CD4-positive, alpha-beta T cell (primary cell): ENCODE measurements at places on chromosomes 5 and 9.
A peak's percentile ranks its signal among the peaks of the same experiment; 100 is the strongest.

DNA sequence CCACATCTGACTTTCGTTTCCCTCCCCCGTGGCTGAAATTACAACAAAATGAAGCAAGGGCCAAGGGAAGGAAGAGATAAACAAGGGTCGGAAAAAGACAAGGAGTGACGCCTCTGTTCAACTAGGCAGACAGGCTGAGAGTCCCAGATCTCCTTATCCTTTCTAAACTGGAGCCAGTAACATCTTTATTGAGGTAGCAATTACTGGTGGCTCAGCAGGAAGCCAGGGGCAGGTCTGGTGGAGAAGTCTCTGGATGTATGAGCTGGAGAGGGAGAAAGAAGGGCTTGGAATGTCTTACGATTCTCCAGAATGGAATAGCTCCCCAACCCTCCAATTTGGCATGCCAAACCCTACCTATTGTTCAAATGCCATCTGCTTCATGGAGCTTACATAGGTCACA lies 190.8 kb upstream of the BRINP1 start:
- H3K36me3 ChIP-seq = no peaks in the 10 kb centered on the region
- H3K4me3 ChIP-seq = no peak overlapping the region
- no peak overlapping the region for H3K27ac ChIP-seq
- no peak for DNase-seq
- H3K27me3 ChIP-seq = peaks cover 6% of the 10 kb centered on the region

DNA sequence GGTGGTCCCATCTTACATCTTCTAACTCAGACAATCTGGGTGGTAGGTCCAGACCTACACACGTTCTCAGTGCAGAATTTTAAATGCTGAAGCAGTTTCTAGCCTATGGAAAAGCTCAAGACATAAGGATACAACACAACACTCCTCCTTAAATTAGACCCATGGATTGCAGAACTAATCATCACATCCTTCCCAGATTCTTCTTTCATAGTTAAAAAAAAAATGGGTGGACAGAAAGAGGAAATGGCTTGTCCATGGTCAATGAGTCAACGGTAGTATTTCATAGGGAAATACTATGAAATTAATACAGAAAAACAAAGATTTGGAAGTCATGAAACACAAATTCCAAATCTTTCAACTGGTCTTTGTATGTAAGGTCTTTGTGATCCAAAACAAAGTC lies 106.9 kb downstream of the PAPPA start:
- H3K36me3 ChIP-seq = no peaks in the 10 kb centered on the region
- H3K27ac ChIP-seq = no peak overlapping the region
- H3K4me3 ChIP-seq = no peak overlapping the region
- no peaks in the 10 kb centered on the region for H3K4me1 ChIP-seq
- H3K27me3 ChIP-seq = no peaks in the 10 kb centered on the region

DNA sequence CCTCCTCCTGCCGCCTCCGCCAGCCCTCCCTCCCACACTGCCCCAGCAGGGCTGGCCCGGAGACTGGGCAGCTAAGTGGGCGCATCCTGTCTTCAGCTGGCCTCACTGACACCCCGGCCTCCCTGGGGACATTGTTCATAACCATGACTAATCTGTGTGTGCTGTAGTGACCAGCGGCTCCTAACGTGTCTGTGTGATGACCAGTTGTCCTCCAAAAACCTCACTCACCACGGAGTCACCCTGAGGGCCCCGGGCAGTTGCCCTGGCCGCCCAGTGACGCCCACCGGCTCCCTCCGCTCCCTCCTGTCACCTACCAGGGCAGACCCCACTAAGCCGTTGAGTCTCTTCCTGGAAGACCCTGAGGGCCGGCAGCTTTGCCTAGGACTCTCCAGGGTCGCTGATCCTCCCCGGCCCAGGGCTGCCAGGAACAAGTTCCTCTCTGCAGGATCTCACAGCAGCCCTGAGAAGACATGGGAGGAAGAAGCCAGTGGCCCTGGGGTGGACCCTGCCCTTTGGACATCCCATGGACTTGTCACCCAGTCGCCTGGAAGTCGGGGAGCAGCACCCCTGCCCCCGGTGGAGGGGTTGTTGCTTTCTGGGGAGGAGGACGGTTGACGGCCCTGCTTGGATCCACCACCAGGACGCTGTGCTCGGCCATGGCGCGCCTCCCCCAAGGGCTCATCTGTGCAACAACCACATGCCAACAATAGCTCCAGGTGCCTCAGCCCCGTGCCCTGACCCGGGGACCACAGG lies 110.2 kb upstream of the LMX1B start:
- H3K27me3 ChIP-seq = peaks cover 15% of the 10 kb centered on the region
- no peak overlapping the region for H3K27ac ChIP-seq
- no peak overlapping the region for H3K4me3 ChIP-seq
- no peaks in the 10 kb centered on the region for H3K36me3 ChIP-seq

DNA sequence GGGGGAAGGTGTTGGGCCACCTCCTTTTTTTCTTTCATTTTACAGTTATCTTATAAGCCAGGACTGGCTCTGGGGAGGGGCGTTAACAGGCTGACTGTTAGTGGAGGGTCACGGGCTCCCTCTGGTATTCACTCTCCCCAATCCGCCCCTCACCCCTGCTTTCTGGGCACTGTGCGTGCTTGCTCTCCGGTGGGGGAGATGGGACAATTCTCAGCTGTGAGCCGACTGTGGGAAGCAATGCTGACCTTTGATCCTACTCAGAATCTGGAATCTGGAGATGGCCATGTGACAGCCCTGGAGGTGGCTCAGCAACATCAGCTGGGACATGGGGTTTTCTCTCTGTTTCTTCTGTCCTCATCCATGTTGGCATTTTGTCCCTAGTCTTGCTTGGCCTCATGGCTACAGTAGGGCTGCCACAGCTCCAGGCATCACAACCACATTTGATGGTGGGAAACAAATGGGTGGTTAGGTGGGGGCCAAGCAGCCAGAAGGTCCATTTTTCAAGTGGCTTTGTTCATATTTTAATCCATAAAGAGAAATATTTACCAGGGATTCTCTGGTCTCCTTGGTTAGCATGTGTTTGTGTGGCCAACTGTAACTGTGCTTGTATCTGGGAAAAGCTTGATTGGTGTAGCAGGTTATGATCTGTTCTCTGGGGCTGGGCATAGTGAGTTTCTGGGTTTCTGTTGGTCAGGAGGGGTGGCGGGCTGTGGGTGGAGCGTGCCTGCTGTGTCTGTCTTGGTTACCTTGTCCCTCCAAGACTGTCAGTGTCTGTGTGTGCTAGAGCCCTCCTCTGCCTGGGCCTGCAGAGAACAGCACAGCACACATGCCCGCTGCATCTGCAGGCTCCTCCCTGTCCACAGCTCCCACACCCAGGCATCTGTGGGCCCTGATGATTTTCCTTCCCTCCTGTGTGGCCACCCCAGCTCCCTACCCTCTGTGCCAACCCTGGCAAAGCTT lies 12.4 kb downstream of the WNK2 start:
- H3K36me3 ChIP-seq = no peaks in the 10 kb centered on the region
- no peak for DNase-seq
- H3K27ac ChIP-seq = no peak overlapping the region
- H3K4me1 ChIP-seq = no peaks in the 10 kb centered on the region

- no peak overlapping the region for H3K4me3 ChIP-seq
- H3K27me3 ChIP-seq = no peaks in the 10 kb centered on the region
- DNase-seq = no peak
- no peaks in the 10 kb centered on the region for H3K4me1 ChIP-seq
- H3K27ac ChIP-seq = no peak overlapping the region
These were observed 177.0 kb downstream of the FGF18 start for GRCh38 chr5:171596391-171596878.

- H3K36me3 ChIP-seq = no peaks in the 10 kb centered on the region
- H3K4me3 ChIP-seq = no peak overlapping the region
- H3K27me3 ChIP-seq = no peaks in the 10 kb centered on the region
- H3K27ac ChIP-seq = no peak overlapping the region
- DNase-seq = no peak
These were observed 159.3 kb downstream of the SPATA31D1 start for GRCh38 chr9:82147798-82148425.

GRCh38 chr5:154813736-154814135 lies 36.7 kb downstream of the FAXDC2 start:
- DNase-seq = peak; percentile 19
- peak overlapping the region; percentile 9 for H3K27ac ChIP-seq
- H3K27me3 ChIP-seq = no peaks in the 10 kb centered on the region
- peaks cover 82% of the 10 kb centered on the region for H3K36me3 ChIP-seq
- H3K4me1 ChIP-seq = peaks cover 28% of the 10 kb centered on the region

DNA sequence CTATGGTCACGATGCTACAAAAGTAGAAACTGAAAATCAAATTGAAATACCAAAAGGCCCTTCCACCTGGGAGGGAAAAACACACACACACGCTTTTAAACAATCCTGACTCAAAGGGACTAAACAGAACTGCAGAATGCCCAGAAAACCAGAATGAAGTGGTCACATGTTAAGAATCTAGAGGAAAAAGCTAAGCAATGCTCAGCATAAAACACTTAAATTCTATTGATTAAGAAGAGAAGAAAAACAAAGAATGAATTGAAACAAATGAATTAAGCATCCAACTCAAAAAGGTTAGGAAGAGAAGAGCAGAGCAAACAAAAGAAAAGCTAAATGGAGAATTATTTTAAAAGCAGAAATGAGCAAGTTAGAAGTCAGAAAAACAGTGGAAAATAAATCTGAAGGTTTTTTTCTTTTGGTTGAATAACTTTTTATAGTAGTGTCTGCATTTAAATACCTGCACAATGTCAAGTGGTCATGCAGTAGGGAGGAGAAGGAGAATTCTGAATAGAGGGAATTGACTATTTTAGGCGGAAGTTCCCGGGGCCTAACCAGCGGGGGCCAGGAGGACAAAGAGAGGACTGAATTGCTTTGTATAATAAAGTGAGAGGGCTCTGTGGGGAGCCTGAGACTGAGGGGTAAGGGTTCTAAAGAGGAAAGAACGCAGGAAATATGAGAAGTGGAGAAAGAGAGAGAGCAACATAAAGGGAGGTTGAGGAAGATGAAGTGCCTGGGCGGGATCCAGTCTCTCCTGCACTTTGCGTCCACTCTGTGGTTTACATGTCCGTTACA lies 146.8 kb downstream of the ATPSCKMT start:
- DNase-seq = no peak
- no peaks in the 10 kb centered on the region for H3K36me3 ChIP-seq
- H3K27me3 ChIP-seq = no peaks in the 10 kb centered on the region
- no peak overlapping the region for H3K4me3 ChIP-seq

DNA sequence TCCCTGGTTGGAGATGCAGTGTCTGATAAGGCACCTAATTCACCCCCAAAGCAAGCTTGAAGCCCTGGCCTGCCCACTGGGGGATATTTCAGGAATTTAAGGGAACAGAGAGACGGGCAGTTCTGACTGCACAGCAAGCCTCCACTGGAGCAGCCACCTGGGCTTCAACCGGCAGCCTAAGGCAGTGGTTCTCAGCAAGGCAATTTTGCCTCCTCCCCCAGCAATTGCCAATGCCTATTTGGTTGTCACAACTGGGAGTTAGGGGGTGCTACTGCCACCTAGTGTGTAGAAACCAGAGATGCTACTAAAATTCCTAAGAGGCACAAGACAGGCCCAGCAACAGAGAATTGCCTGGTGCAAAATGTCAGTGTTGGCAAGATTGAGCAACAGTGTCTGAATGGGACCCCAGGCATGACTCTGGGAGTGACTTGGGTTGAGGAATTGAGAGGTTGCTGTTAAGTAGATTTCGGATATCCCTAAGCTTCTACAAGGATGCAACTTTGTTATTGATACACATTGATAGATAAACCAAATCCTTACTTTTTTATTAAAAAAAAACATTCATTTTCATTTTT lies 58.7 kb upstream of the CTSL start:
- H3K27ac ChIP-seq = no peak overlapping the region
- H3K27me3 ChIP-seq = no peaks in the 10 kb centered on the region
- H3K36me3 ChIP-seq = no peaks in the 10 kb centered on the region
- H3K4me3 ChIP-seq = no peak overlapping the region
- DNase-seq = no peak
- no peaks in the 10 kb centered on the region for H3K4me1 ChIP-seq
